Caki2 (cell line): ENCODE measurements at places on chromosomes 3 and 15. TPM values are rescaled to one million over a fixed set of nuclear protein-coding genes. Genes with fewer than 3 reads are reported as not detected.

The FGD5 gene
- total RNA-seq, result not detected in 2 replicates

The ZBTB11 gene
- total RNA-seq, result 9.4 and 9.8 TPM in 2 replicates

The SPESP1 gene
- not detected in 2 replicates for total RNA-seq

The CCDC54 gene
- not detected in 2 replicates for total RNA-seq

The CCR9 gene
- total RNA-seq, result 0.81 TPM in 1 of 2 replicates, not detected in the other

- DNase-seq, result no peak
Observed at GRCh38 chr3:186152889-186153292, 44.0 kb upstream of the ETV5 start.

DNA sequence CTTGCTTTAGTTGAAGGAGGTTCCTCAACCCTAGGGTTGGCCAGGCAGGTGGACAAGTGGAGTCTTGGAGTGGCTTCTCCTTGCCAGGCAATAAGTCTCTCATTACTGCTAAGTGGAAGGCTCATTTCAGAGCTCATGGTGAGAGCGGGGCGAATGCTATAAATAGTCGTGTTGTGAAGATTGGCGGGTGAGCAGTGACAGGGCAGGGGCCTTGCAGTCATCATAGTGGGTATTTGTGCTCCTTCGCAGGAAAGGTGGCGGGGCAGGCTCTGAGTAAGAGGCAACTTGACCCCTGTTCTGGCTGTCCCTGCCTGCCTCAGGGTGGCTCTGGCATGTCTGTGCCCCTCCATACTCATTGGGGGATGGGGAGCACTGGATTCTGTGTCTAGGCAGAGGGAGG lies 8.7 kb upstream of the GRM2 start:
- DNase-seq, result no peak

DNA sequence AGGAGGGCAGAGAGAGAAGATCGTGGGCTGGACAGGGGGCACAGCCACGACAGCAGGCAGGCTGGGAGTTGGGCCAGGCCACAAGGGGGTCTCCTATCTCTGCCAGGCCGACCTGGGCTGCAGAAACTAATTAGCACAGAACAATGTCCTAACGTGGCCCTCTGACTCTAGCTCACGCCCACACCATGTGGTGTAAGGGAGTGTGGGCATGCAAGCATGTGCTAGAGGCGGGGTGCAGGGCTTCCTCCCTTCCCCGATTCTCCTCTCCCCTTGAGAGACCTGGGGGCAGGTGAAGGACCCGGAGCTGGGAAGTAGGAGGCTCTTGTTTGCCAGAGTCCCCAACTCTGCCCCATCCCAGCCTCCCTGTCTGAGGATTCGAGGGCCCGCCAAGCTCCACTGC lies 65.5 kb downstream of the LINGO1 start:
- no peak for DNase-seq

- DNase-seq, result no peak
Observed at GRCh38 chr3:193963808-193964516, 172.0 kb upstream of the HES1 start.

- no peak for DNase-seq
Observed at GRCh38 chr3:191919491-191920026, 458.6 kb downstream of the PYDC2 start.

DNA sequence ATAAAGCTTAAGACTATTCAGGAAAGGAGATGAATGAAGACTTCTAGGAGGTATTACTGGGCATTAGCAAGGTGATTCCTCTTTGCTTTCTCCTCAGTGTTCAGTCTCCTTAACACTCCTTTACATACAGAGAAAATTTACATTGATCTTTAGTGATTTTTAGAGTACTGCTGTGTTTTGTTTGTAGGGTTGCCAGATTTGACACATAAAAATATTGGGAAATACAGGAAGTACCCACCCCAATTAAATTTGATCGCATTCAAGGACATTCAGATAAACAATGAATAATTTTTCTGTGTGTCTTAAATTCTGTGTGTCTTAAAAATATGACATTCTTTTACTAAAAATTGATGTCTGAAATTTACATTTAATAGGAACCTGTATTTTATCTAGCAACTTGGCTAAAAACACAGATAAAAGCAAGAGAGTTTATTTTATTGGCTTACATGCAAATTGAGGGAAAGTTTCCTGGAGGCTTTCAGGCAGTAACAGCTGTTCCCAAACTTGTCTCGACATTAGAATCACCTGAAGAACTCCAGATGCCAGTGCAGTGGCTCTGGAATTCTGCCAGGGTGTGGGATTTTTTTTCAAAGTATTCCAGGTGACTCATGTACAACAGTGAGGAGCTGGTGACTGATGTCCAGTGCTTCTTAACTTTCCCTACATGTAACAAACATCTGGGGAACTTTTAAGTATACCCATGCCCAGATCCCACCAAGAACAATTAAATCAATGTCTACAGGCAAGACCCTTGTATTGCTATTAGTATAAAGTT lies 23.4 kb upstream of the PLOD2 start:
- DNase-seq, result peak; percentile 66

- no peak for DNase-seq
Observed at GRCh38 chr3:95474338-95474737, 1340.1 kb upstream of the EPHA6 start.

DNA sequence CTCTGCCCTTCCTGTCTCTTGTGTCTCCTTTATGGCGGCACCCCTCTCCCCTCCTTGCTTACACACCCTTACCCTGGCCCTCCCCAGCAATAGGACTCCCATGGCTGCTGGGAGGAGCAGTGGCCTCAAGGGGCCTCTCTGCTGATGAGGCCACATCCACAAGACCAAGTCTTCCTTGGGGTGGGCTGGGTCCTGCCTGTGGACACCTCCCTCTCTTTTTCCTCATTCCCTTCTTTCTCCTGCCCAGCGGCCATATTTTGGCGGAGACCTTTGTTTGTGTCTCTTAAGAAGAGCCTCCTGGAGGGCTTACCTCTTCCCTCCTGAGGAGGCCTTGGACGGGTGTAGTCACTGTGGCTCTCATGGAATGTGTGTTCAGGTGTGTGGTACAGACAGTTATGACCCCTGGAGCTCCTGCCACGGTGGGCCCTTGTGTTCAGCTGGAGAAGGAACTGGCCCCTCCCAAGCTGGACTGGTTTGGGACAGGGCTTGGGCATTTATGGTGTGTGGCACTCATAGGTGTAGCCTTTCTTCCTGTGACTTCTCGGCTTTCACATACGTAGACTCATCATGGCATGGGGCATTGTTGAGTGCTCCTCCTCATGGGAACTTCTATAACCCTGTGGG lies 56.6 kb upstream of the APEH start:
- DNase-seq, result no peak

- no peak for DNase-seq
Observed at GRCh38 chr3:99319450-99319849, 318.9 kb upstream of the COL8A1 start.

DNA sequence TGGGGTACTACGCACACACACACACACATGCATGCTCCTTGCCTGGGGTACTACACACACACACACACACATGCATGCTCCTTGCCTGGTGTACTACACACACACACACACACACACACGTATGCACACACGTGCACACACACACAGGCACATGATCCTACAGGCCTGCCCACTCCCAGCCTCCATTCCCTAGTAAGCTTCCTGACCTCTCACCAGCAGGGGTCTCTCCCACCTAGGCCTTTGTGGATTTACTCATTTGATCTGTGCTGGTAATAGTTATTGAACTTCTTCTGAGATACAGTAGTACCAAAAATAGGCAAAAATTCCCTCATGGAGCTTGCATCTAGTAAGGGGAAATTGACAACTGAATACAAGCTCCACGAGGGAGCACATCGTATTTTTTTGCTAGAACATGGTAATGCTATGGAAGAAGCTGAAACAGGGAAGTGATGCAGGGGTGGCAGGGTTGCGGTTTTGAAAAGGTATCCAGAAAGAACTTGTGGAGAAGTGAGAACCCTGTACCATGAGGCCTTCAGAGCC lies 19.1 kb downstream of the TTC21A start:
- peak; percentile 28 for DNase-seq

DNA sequence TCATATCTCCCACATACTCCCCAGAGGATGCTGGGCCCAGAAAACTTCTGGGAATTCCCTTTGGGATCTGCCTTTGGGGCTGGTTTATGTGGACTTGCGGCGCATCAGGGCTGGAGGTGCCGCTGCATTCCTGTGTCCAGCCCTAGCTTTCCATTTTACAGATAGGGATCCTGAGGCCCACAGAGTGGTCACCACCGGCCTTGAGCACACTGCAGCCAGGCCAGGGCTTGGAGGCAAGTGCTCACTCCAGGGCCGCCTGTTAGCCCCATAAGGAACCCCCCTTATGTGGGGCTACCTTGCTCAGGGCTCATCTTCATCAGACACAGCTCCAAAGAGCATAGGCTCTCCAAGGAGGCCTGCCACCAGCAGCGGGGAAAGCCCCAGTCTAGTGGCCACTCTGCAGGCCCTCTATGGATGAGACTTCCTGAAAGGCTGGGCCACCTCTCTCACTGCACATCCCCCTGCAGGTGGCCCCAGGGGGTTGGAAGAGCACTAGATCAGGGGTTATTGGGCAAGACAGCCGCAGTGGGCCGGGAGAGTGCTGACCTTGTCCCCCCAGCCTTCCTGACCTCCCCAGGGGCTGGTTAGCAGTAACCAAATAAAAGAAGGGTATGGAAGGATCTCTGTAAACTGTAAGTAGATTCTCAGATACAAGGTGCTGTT lies 9.2 kb upstream of the ATP2B2 start:
- DNase-seq, result no peak

DNA sequence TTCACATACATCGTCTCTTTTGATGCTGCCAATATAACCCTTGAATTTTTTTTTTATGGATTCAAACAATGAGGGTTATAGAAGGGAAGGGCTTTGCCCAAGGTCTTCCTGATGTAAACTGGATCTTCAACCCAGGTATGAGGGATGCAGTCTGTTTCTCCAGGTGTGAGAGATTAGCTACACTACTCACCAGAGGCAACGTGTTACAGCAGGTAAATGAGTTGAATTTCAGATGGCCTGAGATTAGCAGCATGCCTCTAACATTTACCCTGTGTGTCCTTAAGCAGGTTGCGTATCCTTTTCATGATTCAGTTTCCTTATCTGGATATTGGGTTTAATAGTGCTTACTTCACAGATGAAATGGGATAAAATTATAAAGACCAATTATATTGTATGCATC lies 1.9 kb downstream of the RTP4 start:
- no peak for DNase-seq

GRCh38 chr3:156764751-156765150 lies 61.4 kb upstream of the LEKR1 start:
- DNase-seq, result peak; percentile 20

- no peak for DNase-seq
Observed at GRCh38 chr3:44184319-44184953, 57.2 kb upstream of the TOPAZ1 start.

DNA sequence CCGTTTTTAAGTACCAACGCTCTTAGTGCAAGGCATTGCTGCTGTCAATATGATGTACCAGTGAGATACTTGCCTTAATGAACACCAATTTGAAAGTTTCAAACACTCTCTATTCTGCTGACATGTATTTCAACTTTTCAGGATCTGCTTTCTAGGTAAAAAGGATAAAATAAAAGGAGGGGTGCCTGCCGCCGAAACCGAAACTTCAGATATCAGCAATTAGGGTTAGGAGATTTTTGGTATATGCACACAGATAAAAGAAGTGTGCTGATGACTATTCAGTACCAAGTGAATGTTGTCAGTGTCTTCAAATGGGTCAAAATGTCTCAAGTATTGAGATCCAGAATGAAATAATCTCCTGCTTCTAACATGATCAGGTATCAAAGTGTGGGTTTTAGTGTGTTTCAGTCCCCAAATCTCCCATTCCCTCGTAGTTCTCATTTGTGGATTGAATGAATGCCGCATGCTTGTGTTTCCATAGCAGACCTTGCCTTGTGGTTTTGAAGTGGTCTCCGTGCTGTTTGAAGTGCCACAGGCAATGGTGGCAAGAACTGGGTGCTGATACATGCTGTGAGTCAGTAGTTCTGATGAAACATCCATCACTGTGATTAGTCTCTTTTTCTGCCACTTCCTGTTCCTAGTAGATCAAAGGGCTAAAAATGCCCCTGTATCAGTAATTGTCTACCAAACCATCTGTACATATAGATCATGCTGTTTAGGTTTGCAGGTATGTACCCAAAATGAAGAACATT lies 22.5 kb downstream of the CHST14 start:
- DNase-seq, result no peak
